HEK293T (cell line): ENCODE measurements at places on chromosomes 2 and 18.

- DNase-seq: peak; percentile 39
These were observed 45.6 kb downstream of the ZNF519 start for GRCh38 chr18:14086458-14087231.

- no peak for DNase-seq
These were observed 127.3 kb downstream of the SCG2 start for GRCh38 chr2:223474893-223475292.

DNA sequence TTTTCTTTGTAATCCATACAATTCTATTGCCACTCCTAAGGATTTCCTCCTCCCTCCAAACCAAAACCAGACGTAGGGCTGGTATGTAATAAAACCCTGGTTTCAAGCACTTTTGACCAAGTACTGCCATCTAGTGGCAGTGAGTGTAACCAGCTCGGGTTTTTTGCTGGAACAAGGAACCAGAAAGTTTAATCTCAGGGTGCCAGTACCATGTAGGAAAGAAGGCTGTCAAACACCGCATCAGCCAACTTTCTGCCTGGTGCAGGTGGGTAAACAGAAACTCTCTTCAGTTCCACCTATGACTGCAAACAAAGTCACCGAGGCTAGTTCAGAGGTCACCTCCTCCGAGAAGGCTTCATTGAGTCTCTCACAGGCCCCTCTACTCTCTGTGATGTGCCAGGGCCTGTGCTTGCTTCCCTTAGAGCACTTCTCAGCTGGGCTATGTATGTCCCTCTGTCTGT is 10.2 kb upstream of the THNSL2 start:
- peak; percentile 68 for DNase-seq

DNA sequence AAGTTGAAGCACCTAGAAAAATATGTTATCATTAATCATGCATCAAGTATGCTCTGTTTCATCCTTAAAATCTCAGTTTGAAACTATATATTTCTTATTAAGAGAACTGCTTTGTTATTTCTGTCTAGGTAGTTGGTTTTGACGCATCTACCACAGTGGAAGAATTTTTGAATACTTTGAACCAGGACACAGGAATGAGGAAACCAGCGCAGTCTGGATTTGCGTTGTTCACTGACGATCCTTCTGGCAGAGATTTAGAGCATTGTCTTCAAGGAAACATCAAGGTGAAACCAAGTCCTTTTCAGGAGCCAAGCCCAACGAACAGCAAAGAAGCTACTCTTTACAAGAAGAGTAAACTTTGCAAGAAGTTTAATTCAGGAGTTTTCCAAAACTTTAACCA is 30.1 kb upstream of the DYNC2LI1 start:
- no peak for DNase-seq

DNA sequence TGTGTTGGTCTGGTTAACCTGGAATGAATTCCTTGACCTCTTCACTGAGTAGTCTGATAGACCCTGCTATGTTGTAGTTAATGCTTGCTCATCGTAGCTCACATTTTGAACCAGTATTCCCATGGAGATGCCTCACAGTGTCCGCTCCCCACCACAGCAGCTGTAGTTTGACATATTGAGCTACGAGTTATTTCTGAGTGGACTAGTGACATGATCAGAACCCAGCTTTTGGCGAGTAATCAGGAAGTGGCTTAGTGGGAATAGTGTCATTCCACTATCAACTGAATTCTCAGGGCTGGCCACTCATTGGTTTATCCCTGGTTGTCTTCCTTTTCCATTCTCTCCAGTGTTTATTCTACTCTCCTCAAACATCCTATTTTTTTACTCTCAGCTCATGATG is 102.7 kb downstream of the MYO1B start:
- no peak for DNase-seq

DNA sequence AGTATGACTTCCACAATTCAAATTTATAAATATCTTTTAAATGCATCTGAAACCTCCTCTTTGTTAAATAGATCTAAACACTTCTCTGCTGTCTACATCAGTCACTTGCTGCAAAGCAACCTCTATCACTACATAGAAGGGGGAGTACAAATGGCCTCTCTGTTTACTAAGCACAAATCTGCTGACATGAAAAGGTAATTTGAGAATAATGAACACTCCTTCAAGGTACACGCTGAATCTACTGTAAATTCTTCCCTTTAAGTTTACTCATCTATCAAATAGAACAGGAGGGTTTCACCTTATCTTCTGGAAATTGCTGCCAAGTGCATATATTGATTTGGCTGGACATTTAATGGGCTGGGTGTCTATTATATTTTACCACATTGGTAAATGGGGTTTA is 879.6 kb downstream of the SUCLG1 start:
- no peak for DNase-seq
